Activated naive CD4-positive, alpha-beta T cell treated with anti-CD3 and anti-CD28 coated beads, Interleukin-2, amount 10 ng/mL, durations not matched to agents 7 days and 5 days (primary cell): ENCODE measurements at places on chromosomes 5 and 9.

- H3K27me3 ChIP-seq = peaks cover 22% of the 10 kb centered on the region
- H3K4me3 ChIP-seq = no peak overlapping the region
- DNase-seq = no peak
- H3K4me1 ChIP-seq = no peaks in the 10 kb centered on the region
- H3K27ac ChIP-seq = no peak overlapping the region
- H3K36me3 ChIP-seq = no peaks in the 10 kb centered on the region
These were observed 26.1 kb upstream of the AOPEP start for GRCh38 chr9:94700445-94700844.

- DNase-seq = peak; percentile 51
- H3K27ac ChIP-seq = peak within 1 kb of the TSS; percentile 95
- peaks cover 26% of the 10 kb centered on the region for H3K36me3 ChIP-seq
- H3K27me3 ChIP-seq = peaks cover 16% of the 10 kb centered on the region
- H3K4me1 ChIP-seq = peaks cover 51% of the 10 kb centered on the region
These were observed at the start of gene TENT4A for GRCh38 chr5:6713274-6714225. Gene TENT4A (plus strand): TSS chr5:6713432. CDS start chr5:6713984, 552 bp downstream.

DNA sequence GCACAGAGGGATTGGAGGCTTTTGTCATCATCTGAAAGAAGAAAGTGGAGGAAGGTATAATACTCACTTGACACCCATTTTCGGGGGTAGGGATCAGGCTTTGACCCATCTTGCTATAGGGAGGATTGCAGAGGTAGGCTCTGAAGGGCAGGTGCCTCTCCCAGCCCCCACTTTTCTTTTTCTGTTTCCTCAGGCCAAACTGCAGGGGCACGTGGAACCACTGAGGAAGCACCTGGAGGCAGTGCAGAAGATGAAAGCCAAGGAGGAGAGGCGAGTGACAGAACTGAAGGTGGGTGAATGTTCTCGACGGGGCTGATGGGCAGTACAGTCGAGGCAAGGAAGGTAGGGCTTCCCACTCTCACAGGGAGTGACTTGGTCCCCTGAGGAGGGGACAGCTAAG, 7.5 kb downstream of the TRIM41 start:
- peaks cover 50% of the 10 kb centered on the region for H3K36me3 ChIP-seq
- no peak for DNase-seq
- H3K4me3 ChIP-seq = no peak overlapping the region
- H3K4me1 ChIP-seq = peaks cover 37% of the 10 kb centered on the region
- peak overlapping the region; percentile 63 for H3K27ac ChIP-seq
- H3K27me3 ChIP-seq = no peaks in the 10 kb centered on the region

- no peak overlapping the region for H3K27ac ChIP-seq
- H3K27me3 ChIP-seq = peaks cover 80% of the 10 kb centered on the region
- no peak for DNase-seq
- peaks cover 6% of the 10 kb centered on the region for H3K4me1 ChIP-seq
- no peaks in the 10 kb centered on the region for H3K36me3 ChIP-seq
These were observed 1.5 kb downstream of the PAPPA start for GRCh38 chr9:116154976-116155697.

GRCh38 chr9:121862371-121863332, 211.2 kb downstream of the DAB2IP start:
- no peaks in the 10 kb centered on the region for H3K27me3 ChIP-seq
- no peaks in the 10 kb centered on the region for H3K36me3 ChIP-seq
- H3K4me3 ChIP-seq = no peak overlapping the region
